ENCODE measurements at places on chromosomes 1 and 21. TPM values are rescaled to one million over a fixed set of nuclear protein-coding genes. Genes with fewer than 3 reads are reported as not detected.

TMPRSS15 gene
- total RNA-seq: not detected

STMN1 gene
- total RNA-seq: 72.4 TPM

GLIS1 gene
- 0.22 TPM for total RNA-seq

SNX7 gene
- total RNA-seq: 35.2 TPM

PKP1 gene
- 0.55 TPM for total RNA-seq

FCRL6 gene
- total RNA-seq: not detected

LCE1D gene
- not detected for total RNA-seq

ALX3 gene
- total RNA-seq: not detected

ZYG11A gene
- 2.0 TPM for total RNA-seq

S1PR1 gene
- 11.0 TPM for total RNA-seq

FCRLA gene
- 3.5 TPM for total RNA-seq

PTGFR gene
- total RNA-seq: 17.7 TPM

CFAP45 gene
- 1.1 TPM for total RNA-seq

FALEC gene
- 0.25 TPM for total RNA-seq

TPTE gene
- total RNA-seq: not detected

GUCA2B gene
- total RNA-seq: not detected

TAL1 gene
- total RNA-seq: not detected

CLCNKA gene
- not detected for total RNA-seq

AMY1A gene
- total RNA-seq: not detected

SHISA4 gene
- total RNA-seq: 6.9 TPM

ITGB2 gene
- total RNA-seq: not detected

CFHR1 gene
- total RNA-seq: 0.25 TPM

ADORA3 gene
- not detected for total RNA-seq
